ENCODE measurements at places on chromosomes 13 and 19. TPM values are rescaled to one million over a fixed set of nuclear protein-coding genes. Genes with fewer than 3 reads are reported as not detected.
A peak's percentile ranks its signal among the peaks of the same experiment; 100 is the strongest.

Gene CFAP97D2
- total RNA-seq = not detected

Gene STK11
- 93.0 TPM for total RNA-seq

Gene SIGLEC8
- total RNA-seq = not detected

GRCh38 chr19:10289836-10290356, at the start of gene ICAM5:
TSS of gene ICAM5 (plus strand) at chr19:10289952. CDS start at chr19:10290044, 92 bp downstream.
- peak; percentile 28 for DNase-seq
- no peak within 1 kb of the TSS for H3K27ac ChIP-seq
- H3K27me3 ChIP-seq = peaks cover 19% of the 10 kb centered on the region

DNA sequence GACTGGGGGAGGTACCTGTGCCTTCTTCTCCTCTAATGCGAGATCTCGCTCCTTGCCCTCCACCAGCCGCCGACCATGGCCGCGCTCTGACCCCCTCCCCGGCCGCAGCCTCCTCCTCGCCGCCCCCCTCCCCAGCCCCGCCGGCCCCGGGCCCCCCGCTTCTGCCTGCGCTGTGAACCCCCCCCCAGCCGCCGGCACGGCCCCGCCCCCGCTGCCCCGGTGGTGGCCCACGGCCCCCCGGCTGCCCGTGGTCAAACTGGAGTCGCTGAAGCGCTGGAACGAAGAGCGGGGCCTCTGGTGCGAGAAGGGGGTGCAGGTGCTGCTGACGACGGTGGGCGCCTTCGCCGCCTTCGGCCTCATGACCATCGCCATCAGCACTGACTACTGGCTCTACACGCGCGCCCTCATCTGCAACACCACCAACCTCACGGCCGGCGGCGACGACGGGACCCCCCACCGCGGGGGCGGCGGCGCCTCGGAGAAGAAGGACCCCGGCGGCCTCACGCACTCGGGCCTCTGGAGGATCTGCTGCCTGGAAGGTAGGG, at the start of gene CACNG8:
TSS of gene CACNG8 (plus strand) at position 51 of the 545 bp plus-strand sequence.
- H3K4me1 ChIP-seq = no peaks in the 10 kb centered on the region
- no peak within 1 kb of the TSS for H3K4me3 ChIP-seq
- no peak for DNase-seq
- H3K36me3 ChIP-seq = no peaks in the 10 kb centered on the region
- no peak within 1 kb of the TSS for H3K27ac ChIP-seq

- peak overlapping the region; percentile 77 for H3K27ac ChIP-seq
- H3K4me1 ChIP-seq = peaks cover 18% of the 10 kb centered on the region
- peaks cover 37% of the 10 kb centered on the region for H3K36me3 ChIP-seq
- no peak overlapping the region for H3K4me3 ChIP-seq
Measured at GRCh38 chr19:43739439-43740235, 15.1 kb downstream of the SMG9 start.

DNA sequence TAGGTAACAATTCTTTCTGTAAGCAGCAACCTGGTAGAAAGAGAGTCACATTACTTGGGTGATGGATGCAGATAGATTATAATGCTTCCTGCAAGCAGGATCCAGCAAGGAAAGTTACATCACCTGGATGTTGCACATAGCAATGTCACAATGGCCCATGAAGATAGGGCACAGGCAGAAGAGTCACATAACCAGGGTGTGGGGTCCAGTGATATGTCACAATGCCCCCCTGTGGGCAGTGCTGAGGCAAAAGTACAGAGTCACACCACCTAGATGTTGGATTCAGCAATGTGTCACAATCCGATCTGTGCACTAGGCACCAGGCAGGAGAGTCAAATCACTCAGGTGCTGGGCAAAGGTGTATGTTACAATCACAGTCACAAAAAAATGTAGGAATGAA, 4.0 kb upstream of the ZNF43 start:
- no peak overlapping the region for H3K4me3 ChIP-seq
- no peak for DNase-seq
- no peaks in the 10 kb centered on the region for H3K4me1 ChIP-seq
- no peak overlapping the region for H3K27ac ChIP-seq
- H3K27me3 ChIP-seq = no peaks in the 10 kb centered on the region

DNA sequence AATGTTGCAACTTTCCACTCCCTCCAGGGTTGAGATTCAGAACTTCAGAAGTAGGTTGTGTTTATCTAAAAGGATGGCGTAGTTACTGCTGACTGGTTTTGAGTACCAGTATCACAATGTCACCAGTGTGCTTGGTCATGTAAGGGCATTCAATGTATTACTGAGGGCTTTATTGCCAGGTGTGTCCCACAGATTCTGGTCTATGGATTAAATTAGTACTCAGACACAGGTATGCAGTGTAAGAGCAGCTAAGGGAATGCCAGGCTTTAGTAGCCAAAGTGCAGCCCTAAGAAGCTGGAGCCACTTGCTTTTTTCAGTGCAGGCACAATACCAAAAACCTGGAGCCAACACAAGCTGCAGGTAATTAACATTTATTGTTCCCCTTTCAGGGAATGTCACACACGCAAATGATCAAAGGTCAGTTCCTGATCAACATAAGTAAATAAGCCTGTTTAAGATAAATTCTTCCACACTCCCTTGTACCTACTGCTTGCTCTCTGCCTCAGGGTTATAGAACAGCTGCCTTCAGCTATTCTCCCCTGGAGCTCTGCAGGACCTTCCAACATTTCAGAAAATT, 130.1 kb upstream of the ZNF91 start:
- H3K36me3 ChIP-seq = peaks cover 9% of the 10 kb centered on the region
- no peak for DNase-seq
- peak overlapping the region; percentile 43 for H3K27ac ChIP-seq
- peaks cover 8% of the 10 kb centered on the region for H3K4me1 ChIP-seq

DNA sequence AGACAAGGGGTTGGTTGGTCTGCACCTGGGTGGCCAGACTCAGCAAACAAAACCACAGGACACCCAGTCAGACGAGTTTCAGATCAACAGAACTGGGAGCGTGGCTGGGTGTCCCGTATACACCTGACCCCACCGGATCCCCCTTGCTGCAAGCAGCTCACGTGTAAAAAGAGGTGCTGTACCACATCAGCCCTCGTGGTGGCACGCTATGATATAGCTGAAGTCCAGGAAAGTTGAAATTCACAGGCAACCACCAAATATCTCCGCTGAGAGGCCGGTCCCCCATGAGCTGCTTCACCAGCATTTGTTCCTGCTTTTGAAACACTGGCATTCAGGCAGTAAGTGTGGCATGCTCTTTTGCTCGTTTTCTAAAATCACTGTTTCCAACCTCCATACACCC, 92.3 kb downstream of the TUBA3C start:
- H3K4me1 ChIP-seq = no peaks in the 10 kb centered on the region
- H3K4me3 ChIP-seq = no peak overlapping the region
- H3K27ac ChIP-seq = no peak overlapping the region
- peak; percentile 4 for DNase-seq
- no peaks in the 10 kb centered on the region for H3K27me3 ChIP-seq

GRCh38 chr13:95181586-95181985, 119.7 kb downstream of the ABCC4 start:
- H3K27ac ChIP-seq = no peak overlapping the region
- no peaks in the 10 kb centered on the region for H3K27me3 ChIP-seq
- no peaks in the 10 kb centered on the region for H3K36me3 ChIP-seq
- H3K4me3 ChIP-seq = no peak overlapping the region
